NCI-H2029 (cell line): ENCODE measurements at places on chromosomes 6 and 20.

- DNase-seq: no peak
Measured at GRCh38 chr6:162712694-162713093, 14.9 kb downstream of the PRKN start.

- DNase-seq: no peak
Measured at GRCh38 chr6:92977018-92977417, 442.3 kb downstream of the EPHA7 start.

DNA sequence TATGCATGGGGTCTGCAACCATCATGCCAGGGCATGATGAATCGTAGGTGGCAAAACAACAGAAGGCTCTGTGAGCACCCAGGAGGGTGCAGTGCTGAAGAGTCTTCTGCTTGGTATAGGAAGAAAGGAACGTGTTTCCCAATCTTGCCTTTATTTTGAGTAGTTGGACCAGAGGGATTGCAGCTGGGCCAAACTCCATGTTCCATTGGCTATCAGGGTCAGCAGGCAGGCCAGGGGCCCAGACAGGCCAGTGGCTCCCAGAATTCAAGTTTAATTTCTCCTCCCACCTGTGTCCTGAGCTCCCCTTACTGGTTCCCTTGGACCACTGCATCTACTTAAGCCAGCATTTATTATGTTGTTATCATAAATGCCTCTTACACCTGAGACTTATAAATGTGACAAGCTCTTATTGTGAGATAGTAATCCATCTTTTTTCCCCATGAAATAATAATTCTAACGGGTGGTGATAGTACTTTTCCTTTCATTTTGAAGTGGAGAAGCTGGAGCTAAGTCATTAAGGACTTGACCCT is 918 bp upstream of the TRIM38 start:
- DNase-seq: no peak

DNA sequence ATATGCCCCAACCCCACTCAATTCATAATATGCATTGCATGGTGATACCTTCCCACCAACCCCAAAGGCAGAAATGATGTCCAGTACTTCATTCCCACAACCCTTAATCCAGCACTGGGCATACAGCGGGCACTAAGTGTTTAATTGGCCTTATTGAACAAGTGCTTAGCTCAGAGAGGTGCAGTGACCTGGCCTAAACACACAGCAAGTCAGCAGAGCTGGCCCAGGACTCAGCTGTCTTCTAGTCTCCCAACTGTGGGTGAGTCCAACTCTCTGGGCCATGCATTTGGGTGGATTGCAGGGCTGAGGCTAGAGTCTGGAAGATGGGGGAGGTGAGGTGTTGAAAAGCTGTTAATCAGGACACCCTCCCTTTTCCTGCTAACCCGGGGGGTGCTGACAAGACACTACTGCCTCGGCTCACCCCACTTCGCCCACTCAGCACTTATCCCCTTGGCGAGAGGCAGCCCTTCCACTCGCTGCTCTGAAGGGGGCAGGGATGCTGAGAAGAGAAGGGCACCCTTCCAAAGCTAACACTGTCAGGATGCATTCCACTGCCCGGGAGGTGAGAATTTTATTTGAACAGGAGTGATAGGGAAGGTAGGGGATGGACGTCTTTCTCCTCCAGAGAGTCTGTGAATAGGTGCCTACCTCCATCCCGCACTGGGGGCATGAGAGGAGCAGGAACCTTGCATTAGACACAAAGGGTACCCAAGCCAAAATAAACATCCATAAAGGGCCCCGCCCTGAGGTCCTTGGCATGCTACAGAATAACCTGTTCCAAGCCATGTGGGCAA is 14.2 kb downstream of the KCNK5 start:
- DNase-seq: peak; percentile 87

- no peak for DNase-seq
Measured at GRCh38 chr6:168600381-168600780, 159.4 kb downstream of the SMOC2 start.

DNA sequence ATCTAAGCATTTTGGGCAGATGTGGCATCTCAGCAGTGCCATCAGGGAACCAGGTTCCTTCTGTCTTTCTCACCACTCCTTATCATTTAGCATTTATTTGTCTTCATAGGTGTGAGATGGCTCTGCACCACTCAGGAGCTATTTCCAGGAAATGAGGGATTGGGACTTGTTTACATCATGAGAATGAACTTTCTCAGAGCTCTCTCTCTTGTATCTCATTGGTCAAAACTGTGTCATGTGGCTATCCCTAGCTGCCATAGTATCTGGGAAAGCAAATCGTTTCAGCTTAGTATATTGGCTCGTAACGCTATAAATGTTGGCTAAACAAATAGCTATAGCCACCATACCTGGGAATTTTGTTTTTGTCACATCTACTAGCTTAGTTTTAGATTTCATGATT is 23.8 kb downstream of the PLCB4 start:
- DNase-seq: no peak

DNA sequence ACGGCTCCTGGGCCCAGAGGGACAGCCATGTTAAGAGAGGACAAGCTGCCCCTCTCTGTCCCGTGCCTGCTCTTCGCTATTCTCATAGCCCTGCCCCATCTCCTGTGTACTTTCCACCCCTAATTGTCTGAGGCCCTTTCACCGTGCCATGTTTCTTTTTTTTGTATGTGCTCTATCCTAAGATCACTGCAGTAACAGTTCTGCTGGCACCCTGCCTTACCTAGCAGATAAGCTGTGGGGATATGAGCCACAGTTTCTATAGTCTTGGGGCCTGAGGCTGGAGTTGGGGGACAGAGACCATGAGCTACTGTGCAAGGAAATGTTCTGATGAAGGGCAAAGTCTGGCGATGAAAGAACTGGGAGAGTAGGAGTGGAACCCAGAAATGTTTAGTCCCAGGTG is 269.5 kb upstream of the CITED2 start:
- DNase-seq: no peak

DNA sequence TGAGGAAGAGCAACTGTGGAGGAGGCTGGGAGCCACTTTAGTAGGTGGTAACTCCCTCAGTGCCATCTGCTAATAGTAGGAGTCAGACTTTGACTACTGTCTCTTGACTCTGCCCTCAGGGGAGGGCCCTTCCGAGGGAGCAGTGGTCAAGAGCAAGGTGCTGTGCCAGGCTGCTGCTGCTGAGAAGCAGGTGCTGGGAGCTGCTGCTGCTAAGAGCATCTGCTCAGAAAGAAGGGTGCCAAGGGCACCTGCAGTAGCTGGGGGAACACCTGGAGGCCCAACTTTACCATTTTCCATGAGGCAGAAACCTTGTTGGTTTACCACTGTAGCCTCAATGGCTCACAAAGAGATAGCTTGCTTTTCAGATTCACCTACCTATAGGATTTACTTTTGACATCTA is 18.5 kb downstream of the GGTLC1 start:
- no peak for DNase-seq

DNA sequence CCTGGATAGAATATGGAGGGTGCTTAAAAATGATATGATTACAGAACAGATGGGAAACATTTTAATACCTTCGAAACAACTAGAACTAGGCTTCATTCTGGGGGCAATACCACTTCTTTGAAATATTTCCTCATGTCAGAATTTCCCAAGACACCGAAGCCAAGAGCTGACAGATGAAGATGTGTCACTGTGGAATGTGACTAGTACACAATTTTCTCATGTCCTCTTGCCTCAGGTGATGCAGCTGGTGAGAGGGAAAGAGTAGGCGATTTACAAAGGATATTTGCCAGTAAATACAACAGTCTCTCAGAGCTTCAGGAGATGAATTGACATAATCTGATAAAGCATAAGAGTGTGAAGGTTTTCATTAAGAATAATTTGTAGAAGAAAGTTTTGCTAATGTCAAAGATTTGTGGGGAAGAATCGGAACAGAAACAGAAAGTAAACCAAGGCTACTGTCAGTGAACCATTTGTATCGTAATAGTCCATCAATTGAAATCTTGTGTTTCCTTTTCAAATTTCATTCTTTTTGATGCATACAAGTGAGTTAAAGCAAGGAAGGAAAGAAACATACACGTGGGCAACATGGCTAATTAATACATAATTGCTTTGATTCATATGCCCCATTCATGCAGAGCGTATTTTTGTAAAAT is 164.7 kb upstream of the CCN2 start:
- no peak for DNase-seq

DNA sequence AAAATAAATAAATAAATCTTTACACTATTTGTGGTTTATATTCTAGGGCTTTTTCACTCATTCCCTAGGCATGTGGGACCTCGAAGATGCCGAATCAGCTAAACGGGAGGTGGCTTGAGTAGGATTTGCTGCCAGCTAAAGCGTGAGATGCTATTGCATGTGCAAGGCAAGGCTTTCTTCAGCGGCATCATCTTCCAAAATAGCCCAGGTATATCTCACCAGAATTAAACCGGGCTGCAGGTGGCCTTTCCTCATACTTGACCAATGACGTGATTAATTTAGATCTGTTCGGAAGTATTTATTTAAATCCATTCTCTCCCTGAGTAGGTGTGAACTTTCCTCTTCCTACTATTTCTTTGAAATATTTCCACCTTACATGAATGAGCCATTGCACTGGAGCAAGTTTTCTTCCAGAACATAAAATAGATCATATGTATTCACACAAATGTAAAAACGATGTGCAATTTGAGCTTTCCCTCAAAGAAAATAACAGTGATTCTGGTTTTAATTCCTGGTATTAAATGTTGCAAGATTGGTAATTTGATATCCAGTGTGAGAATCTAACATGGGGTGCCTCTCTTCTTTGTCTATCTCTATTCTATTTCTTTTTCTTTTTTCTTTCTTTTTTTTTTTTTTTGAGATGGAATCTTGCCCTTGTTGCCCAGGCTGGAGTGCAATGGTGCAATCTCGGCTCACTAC is 24.3 kb upstream of the ZNF217 start:
- no peak for DNase-seq

- no peak for DNase-seq
Measured at GRCh38 chr6:82094166-82094806, 153.3 kb downstream of the IBTK start.

DNA sequence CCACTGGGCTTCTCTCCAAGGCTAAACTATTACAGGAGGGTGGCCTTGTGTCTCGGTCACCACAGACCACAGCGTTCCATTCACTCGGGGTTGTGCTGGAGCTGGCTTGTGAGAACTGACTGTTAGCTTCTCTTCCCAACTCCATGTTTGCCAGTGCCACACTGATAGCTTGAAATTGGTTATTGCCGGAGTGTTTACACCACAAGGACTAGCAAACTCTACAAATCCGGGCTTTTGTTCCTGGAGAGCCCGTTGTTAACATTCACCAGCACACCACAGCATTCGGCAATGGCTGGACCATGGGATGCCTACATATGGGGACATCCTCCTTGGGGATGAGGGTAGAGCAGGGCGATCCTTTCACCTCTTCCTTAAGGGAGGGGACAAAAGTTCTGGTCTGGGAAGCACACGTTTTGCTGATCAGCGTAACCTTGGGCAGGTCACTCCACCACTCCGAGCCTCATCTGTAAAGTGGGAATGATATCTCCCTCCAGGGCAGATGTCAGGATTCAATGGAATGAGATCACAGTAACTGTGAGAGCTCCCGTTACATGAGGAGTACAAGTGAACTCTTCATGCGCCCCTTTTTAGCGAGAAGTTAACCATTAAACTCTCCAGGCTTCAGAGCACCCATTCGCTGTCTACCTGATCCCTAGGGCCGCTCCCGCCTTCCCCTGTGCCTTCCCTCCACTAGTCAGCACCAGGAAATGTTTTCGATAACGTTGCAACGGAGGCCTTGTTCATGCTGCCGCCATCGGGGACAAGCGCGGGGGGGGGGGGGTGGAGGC is 41.7 kb upstream of the TTPAL start:
- no peak for DNase-seq

DNA sequence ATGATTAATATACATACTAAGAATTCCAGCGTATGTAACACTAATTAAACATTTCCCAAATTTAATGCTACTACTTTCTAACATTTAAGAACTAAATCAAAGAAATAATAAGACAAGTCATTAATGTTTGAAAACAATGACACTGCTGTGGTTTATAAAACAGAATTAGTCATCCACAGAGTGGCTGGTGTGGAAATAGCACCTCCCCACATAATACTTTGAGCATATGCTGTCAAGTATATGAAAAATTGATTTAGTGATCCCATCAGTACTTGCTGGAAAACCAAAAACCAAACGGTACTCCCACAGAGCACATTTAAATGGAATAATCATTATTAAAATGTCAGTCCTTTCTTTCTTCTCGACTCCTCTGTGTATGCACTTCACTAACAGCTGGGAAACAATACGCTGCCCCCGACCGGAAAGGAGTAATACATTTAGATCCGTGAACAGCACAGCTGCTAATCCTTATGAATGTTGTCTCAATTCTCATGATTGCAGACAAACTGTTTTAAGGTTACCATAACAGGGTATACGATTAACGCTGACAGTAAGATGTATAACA is 78.4 kb downstream of the PREP start:
- no peak for DNase-seq

DNA sequence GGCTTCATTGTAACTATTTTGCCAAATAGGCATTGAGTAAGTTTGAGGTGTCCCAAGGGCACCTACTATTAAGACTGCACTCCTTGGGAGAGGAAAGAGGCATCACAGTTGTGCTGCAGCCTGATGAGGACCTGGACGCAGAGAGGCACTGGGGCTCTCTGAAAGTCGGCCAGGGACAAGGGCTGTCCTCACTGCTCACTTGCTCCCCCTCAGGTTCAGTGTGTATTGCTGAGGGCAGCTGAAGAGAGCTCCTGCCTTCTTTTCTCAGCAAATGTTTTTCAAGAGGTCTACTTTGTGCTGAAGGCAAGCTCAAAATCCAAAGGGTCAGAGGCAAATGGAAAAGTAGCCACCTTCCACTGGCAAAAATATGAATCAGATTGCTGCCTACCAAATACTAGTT is 331.8 kb downstream of the RIMS1 start:
- DNase-seq: no peak

DNA sequence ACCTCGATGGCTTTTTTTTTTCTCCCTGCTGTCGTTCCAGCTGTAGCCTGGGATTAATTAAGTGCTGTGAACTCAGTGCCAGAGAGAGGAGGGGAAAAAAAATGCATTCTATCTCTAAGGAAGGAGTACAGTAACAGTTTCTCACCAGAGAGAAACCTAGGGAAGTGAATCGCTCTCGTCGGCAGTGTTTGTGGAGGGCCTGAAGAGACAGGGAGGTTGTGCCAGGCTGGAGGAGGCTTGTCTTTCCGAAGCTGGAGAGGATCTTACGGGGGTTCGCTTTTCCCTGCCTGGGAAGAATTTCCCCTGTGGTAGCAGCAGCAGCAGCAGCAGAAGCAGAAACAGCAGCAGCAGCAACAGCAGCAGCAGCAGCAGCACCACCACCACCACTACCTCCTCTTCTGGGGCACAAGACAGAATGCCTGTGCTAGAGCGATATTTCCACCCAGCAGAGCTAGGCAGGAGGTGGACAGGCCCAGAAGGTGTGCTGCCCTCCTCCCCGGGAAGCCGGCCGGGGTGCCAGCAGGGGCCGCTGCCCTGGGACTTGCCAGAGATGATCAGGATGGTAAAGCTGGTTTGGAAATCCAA is 186.5 kb downstream of the PDE7B start:
- no peak for DNase-seq

- DNase-seq: no peak
Measured at GRCh38 chr20:7231303-7231702, 463.8 kb downstream of the BMP2 start.

- no peak for DNase-seq
Measured at GRCh38 chr20:53905019-53905819, 165.2 kb downstream of the BCAS1 start.

GRCh38 chr20:47062226-47062890 is 167.7 kb downstream of the EYA2 start:
- DNase-seq: no peak
